ENCODE measurements at places on chromosomes 6 and 20. TPM values are rescaled to one million over a fixed set of nuclear protein-coding genes. Genes with fewer than 3 reads are reported as not detected.

MOCS1 gene
- total RNA-seq = 1.1 TPM

BICRAL gene
- total RNA-seq = 16.7 TPM

PPP1R3G gene
- total RNA-seq = 0.05 TPM

GRCh38 chr6:36724514-36725390 lies 27.1 kb downstream of the RAB44 start:
- peak; percentile 37 for ATAC-seq

DNA sequence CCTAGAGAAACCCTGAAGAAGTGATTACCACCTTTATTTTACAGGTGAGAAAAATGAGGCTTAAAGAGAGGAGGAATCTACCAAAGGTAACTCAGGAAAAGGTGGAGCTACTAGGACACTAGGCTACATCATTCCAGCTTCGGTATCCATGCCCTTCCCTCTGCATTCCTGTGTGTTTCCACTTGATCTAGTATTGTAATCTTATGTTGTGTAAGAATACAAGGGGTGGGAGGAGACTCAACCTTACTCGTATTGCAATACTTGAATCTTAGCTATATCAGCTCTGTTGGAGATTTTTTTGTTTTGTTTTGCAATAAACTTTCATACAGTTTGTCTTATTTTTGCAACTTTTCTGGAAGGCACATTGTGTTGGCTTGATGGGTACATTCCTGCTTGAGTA lies 742.4 kb downstream of the PTPRT start:
- ATAC-seq = no peak

DNA sequence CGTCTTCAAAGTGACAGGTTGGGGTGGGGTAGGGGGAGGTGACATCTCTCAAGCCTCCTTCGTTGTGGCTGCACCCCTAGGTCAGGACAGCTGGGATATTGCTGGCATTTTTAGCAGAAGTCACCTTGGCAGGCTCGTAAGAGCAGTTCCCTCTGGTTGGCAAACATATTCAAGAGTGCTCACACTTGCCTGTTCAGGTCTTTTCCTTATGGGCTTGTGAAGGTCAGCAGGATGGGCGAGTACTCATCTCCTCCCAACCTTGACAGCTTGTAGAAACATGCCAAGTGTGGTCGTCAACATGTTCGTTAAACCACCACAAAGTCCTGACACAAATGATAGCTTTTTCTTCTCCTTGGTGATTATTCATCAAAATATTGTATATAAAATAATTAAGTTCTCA lies 113.6 kb downstream of the HDGFL1 start:
- ATAC-seq = no peak

DNA sequence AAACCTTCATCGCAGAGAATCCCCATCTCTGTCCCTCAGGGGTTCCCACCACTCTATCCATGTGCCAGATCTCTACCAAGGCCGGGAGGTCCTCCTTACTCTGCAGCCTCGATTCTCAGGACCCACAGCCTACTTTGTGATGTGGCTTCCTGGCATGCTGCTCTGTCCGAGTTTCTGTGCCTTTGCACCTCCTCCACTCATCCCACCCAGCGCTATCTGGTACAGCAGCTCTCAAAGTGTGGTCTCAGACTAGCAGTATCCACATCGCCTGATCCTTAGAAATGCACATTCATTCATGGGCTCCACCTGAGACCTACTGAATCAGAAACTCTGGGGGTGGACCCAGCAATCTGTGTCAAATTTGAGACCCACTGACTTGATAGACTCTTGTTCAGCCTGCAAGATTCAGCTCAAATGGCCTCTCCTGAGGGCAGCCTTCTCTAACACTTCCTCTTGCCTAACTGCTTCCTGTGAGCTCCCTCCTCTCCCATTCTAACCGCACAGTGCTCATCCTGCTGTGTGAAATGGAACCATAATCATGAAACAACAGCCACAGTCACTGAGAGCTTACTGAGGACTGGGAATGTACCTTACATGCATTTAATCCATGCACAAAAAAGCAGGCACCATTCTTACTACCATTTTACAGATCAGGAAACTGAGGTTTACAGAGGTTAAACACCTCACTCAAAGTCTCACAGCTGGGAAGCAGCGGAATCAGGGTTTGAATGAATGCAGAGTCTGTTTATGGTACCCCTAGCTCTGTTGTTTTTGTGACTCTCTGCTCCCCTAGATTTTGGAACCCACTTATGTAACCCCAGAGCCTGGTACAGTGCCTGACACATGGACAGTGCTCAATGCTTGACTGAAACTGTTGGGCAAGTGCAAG lies 69.4 kb downstream of the JPH2 start:
- ATAC-seq = no peak

GRCh38 chr6:2746557-2747061 lies 4.1 kb downstream of the MYLK4 start:
- ATAC-seq = no peak

DNA sequence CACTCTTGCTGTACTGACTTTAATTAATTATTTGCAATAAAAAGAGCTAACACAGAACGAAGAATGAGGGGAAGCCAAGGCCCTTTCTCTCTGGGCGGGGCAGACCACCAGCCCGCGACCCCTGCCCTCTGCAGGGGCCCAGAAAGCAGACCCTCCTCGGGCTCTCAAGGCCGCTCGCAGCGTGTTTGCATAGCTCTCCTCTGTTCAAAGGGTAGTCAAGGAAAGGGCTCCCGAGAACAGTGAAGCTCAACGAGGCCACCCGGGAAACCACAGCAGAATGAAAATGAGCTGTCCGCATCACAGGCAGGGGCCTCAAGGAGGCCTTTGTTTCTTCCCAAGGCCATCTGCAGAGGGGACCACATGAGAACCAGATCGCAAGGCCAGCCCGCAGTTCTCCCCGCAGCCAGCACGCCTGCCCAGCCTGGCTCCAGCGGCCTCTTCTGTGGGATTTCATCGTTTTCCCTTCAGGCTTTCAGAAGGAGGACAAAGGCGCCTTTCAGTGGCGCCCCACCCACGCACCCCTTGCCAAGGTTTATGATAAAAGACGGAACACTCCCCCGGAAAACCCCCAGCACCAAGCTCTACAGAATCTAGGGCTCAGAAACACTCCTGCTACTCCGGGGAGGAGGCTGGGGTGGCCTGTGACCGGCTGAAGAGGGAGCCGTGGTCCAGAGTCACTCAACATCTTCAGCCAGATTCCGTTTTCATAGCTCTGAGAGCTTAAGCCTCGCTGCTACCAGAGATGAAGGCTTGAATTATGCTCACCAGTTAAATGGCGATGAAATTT lies 25.3 kb downstream of the ACSS1 start:
- ATAC-seq = no peak

GRCh38 chr20:24744747-24745146 lies 204.3 kb upstream of the CST7 start:
- ATAC-seq = no peak

DNA sequence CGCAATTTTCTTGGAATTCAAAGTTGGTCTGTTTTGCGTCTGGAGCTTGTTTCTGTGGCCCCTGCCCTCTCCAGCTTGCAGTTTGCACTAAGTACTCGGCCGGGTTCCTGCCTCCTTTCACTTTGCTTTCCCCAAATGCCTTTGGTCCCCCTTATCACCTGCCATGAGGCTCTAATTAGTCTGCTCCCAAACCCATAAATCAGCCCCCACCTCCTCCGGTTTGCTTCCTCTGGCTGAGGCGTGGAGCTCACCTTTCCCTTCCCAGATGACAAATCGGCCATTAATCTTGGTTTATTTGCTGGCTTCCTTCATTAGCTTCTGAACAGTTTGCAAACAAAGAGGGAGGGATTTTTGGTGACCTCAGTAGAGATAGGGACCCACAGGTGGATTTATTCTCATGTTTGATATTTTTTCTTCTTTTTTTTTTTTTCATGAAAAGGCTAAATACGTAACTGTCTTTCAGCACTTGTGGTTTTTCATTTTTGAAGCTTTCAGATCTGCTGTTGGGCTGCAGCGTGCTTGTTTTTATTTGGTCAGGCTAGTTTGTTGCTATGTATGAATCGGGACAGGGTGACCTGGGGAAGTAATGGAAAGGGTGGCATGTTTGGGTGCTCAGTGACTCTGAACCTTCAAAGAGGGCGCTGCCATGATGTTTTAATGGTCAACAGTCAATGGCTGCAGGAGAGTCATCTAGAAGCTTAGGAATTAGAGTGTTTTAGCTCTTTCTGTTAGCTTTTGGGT lies 121.7 kb upstream of the JAG1 start:
- ATAC-seq = no peak

GRCh38 chr6:152300517-152300916 lies 336.6 kb downstream of the SYNE1 start:
- ATAC-seq = no peak

GRCh38 chr6:16716321-16716858 lies 44.9 kb downstream of the ATXN1 start:
- no peak for ATAC-seq
